ENCODE measurements at places on chromosomes 3 and 15. TPM values are rescaled to one million over a fixed set of nuclear protein-coding genes. Genes with fewer than 3 reads are reported as not detected.

Gene NR2F2
- polyA plus RNA-seq = not detected

Gene INKA1
- 35.5 TPM for polyA plus RNA-seq

Gene CGNL1
- polyA plus RNA-seq = 0.16 TPM

Gene CRBN
- polyA plus RNA-seq = 113 TPM

Gene AGTR1
- not detected for polyA plus RNA-seq

Gene SYNPR
- polyA plus RNA-seq = not detected

Gene C3orf85
- not detected for polyA plus RNA-seq

Gene RPL39L
- polyA plus RNA-seq = 15.0 TPM

Gene PCOLCE2
- not detected for polyA plus RNA-seq

Gene CPB1
- not detected for polyA plus RNA-seq

Gene ALPK3
- polyA plus RNA-seq = not detected

Gene SLC15A2
- polyA plus RNA-seq = 2.0 TPM

Gene PRICKLE2
- 0.73 TPM for polyA plus RNA-seq

Gene TNIK
- 3.0 TPM for polyA plus RNA-seq
